GM23338 (cell line): ENCODE measurements at places on chromosomes 16 and 17.

- no peak for DNase-seq
- H3K27me3 ChIP-seq, result no peaks in the 10 kb centered on the region
- peaks cover 41% of the 10 kb centered on the region for H3K36me3 ChIP-seq
These were observed 1.5 kb downstream of the RSKR start for GRCh38 chr17:28612531-28612930.

DNA sequence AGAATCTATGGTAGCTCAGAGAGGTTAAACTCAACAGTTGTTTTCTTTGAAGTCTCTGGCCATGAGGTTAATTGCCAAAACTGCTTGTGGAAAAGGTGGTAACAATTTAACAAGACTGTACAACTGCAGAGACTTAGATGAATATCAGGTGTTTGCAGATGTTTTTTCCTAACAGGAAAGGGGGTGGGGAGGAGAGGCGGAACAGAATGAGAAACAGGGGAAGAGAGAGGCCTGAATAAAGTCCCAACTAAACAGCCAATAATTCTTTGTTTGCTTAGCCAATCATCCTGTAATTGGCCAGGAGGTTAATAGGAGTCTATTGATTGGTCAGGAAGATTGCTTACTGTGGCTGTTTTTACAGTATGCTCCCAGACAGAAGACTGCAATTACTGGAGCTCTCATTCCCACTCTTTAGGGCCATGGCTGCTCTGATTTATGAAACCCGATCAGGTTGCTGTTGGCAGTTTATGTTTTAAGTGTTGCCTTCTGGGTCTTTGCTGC is 249.7 kb upstream of the TBX2 start:
- DNase-seq, result no peak
- no peaks in the 10 kb centered on the region for H3K27me3 ChIP-seq
- H3K4me1 ChIP-seq, result 0 out of 2 replicates have a peak, but pooled peaks cover 8% of the 10 kb centered on the region

DNA sequence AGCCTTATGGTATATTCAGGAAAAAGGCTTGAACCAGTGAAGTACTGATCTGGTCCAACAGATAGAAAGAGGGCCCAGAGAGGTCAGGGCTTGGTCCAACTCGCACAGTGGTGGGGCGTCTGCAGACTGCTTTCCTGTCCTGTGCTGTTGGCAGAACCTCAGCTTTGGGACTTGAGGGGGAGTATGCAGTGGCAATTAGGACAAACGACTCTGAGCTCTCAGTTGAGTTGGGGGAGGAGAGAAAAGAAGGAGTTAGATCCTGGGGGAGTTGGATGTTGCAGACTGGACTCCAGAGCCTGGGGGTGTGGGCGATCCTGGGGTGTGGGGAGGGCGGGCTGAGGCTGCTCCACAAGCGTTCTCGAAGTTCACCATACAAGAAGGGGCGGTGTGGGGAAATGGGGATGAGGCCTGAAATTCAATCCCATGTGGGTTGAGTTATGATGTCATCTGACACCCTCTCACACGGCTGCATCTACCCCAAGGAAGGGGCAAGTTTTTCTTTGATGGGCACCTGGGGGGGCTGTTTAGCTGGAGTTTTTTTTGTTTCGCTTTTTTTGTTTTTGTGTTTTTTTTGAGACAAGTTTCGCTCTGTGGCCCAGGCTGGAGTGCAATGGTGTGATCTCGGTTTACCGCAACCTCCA is 14.6 kb downstream of the GRB7 start:
- H3K36me3 ChIP-seq, result no peaks in the 10 kb centered on the region
- no peak overlapping the region for H3K4me3 ChIP-seq
- peaks cover 18% of the 10 kb centered on the region for H3K27me3 ChIP-seq
- peak; percentile 42 for DNase-seq

DNA sequence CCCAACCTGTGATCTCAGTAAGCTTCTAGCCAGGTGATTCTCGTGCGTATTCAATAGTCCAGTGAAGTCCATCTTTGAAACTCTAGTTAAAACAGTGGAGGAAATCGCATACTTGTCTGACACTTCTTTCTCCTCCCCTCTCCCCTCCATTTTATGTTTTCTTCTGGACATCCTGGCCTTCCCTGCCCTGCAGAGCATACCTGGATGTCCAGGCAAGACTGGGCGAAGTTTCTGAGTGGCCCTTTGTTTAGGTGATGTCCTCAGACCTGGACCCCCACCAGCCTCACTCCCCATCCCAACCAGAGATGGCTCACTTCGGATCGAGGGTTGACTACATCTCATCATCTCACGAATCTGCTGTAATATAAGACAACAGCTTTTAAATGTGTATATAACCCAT is 65.7 kb downstream of the CCDC182 start:
- H3K27me3 ChIP-seq, result no peaks in the 10 kb centered on the region
- no peak for DNase-seq
- H3K27ac ChIP-seq, result no peak overlapping the region

- H3K27me3 ChIP-seq, result no peaks in the 10 kb centered on the region
- DNase-seq, result no peak
- H3K4me3 ChIP-seq, result no peak overlapping the region
- H3K27ac ChIP-seq, result no peak overlapping the region
- no peaks in the 10 kb centered on the region for H3K36me3 ChIP-seq
These were observed 3.9 kb upstream of the KCNJ16 start for GRCh38 chr17:70071127-70071526.

GRCh38 chr17:80795754-80796153 is 195.9 kb upstream of the CHMP6 start:
- no peak for DNase-seq
- H3K36me3 ChIP-seq, result no peaks in the 10 kb centered on the region; the same call in 1 of the 2 replicates
- H3K4me3 ChIP-seq, result no peak overlapping the region
- no peaks in the 10 kb centered on the region for H3K27me3 ChIP-seq
- no peak overlapping the region for H3K27ac ChIP-seq

DNA sequence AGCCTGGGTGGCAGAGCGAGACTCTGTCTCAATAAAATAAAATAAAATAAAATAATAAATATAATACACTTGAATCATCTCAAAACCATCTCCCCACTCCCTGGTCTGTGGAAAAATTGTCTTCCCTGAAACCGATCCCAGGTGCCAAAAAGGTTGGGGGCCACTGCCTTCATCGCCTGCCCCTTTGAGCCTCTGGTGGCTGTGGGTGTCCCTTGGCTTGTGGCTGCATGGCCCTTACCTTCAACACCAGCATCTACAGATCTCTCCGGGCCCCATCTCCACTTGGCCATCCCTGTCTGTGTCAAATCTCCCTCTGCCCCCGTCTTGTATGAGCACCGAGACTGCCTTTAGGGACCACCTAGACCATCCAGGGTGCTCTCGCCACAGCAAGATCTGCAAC is 177.3 kb downstream of the SEC14L1 start:
- H3K27me3 ChIP-seq, result no peaks in the 10 kb centered on the region
- no peak for DNase-seq
- H3K4me3 ChIP-seq, result no peak overlapping the region
- no peak overlapping the region for H3K27ac ChIP-seq
- no peaks in the 10 kb centered on the region for H3K36me3 ChIP-seq
- H3K4me1 ChIP-seq, result peaks cover 9% of the 10 kb centered on the region

GRCh38 chr16:46972429-46973206 is 856 bp downstream of the DNAJA2 start:
- H3K4me1 ChIP-seq, result peaks cover 19% of the 10 kb centered on the region; the same call in 1 of the 2 replicates
- H3K4me3 ChIP-seq, result peak overlapping the region; percentile 64
- peak overlapping the region; percentile 92 for H3K27ac ChIP-seq
- peak; percentile 70 for DNase-seq
- H3K27me3 ChIP-seq, result no peaks in the 10 kb centered on the region

DNA sequence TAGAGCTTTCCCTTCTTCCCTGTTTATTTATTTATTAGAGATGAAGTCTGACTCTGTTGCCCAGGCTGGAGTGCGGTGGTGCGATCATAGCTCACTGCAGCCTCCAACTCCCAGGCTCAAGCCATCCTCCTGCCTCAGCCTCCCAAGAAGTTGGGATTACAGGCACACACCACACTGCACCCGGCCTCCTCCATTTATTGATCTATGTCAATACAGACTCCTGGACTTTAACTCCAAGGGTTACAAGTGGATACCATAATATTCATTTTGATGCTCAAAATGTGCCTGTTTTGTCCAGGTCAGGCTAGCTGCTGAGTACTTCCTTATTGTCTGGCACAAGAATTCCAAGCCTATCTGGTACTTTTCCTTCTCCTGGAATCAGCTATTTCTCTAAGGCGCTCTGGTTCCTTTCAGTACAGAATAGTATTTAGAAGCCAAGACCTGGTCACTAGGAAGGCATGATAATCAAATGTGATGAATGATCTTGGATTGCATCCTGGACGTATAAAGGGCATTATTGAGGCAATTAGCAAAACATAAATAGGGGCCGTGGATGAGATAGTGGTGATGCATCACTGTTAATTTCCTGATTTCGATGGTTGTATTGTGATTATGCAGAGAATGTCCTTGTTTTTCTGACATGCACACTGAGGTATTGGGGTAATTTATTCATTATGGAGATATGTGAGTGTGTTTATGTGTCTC is 21.7 kb downstream of the IL4R start:
- H3K4me3 ChIP-seq, result no peak overlapping the region
- no peak overlapping the region for H3K27ac ChIP-seq
- no peaks in the 10 kb centered on the region for H3K27me3 ChIP-seq
- no peak for DNase-seq
- peaks cover 6% of the 10 kb centered on the region for H3K4me1 ChIP-seq
- H3K36me3 ChIP-seq, result no peaks in the 10 kb centered on the region

DNA sequence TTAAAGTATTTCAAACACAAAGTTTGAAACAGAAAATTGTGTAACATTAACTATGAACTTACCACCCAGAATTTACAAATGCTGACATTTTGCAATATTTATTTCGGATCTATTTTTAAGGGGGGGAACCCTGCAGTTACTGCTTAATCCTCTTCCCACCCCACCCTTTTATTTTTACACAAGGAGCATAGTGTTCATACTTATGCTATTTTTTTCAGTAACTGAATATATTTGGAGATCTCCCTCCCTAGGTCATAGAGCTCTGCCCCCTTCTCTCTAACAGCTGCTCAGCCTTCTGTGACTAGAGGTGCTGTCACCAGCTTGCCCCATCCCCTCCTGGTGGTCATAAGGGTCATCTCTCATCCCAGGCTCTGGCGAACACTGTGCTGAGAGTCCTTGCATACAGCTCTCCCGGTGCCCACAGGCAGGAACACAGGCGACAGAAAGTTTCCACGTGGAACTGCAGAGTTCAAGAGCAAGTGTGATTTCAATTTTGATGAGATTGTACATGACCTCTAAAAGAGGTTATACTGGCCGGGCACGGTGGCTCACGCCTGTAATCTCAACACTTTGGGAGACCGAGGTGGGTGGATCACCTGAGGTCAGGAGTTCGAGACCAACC is 44.2 kb downstream of the SNX20 start:
- no peak overlapping the region for H3K27ac ChIP-seq
- no peaks in the 10 kb centered on the region for H3K27me3 ChIP-seq
- H3K36me3 ChIP-seq, result no peaks in the 10 kb centered on the region
- no peak overlapping the region for H3K4me3 ChIP-seq

GRCh38 chr17:66989579-66989978 is 25.1 kb downstream of the CACNG4 start:
- no peaks in the 10 kb centered on the region for H3K27me3 ChIP-seq
- H3K4me1 ChIP-seq, result no peaks in the 10 kb centered on the region
- no peak overlapping the region for H3K4me3 ChIP-seq
- no peaks in the 10 kb centered on the region for H3K36me3 ChIP-seq

DNA sequence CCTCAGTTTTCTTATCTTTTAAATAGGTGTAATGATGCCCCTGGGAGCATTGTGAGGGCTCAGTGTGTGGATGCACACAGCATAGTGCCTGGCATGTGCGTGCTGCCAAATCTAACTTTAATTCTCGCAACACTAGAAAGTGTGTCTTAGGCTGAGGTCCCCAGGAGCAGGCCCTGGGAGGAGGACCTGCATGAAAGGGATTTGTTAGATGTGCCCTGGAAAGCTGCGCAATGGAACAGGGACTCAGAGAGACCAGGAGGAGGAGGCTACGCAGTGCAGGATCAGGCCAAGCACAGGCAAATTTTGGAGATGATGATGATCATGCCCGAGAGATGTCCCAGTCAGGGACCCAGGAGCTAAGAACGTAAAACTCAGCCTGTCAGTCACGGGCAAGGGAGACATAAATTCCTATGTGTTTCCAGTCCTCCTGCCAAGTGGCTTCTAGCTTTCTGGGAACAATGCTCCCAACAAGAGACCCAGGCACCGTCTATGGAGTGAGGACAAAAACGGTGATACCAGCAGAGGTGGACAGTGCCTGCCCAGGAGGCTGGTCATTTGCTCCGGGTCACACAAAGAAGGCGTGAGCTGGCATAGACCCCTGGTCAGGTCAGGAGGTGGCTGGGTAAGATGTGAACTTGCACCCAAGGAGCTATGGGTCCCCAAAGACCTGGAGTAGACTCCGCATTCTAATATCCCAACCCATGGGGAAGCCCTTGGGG is 352.2 kb upstream of the TNRC6C start:
- H3K27ac ChIP-seq, result no peak overlapping the region
- H3K4me3 ChIP-seq, result no peak overlapping the region
- DNase-seq, result no peak
- H3K4me1 ChIP-seq, result no peaks in the 10 kb centered on the region

GRCh38 chr17:17693253-17694168 is 12.3 kb downstream of the RAI1 start:
- peaks cover 81% of the 10 kb centered on the region for H3K27me3 ChIP-seq

DNA sequence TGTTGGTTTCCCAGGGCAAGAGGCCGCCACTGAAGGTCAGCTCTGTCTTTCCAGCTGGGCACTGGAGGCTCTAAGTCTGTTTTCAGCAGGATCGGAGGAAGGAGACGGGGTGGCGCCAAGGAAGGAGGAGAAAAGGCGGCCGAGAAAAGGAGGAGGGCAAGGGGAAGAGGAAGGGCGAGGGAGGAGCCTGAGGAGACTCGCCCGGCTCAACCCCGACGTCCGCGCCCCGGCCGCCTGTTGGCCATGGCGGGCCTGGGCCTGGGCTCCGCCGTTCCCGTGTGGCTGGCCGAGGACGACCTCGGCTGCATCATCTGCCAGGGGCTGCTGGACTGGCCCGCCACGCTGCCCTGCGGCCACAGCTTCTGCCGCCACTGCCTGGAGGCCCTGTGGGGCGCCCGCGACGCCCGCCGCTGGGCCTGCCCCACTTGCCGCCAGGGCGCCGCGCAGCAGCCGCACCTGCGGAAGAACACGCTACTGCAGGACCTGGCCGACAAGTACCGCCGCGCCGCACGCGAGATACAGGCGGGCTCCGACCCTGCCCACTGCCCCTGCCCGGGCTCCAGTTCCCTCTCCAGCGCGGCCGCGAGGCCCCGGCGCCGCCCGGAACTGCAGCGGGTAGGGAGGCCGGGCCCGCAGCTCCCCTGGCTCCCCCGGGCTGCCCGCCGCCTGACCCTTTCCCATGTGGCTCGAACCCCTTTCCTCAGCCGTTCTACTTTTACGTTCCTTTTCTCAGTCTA is at the start of gene RNF135:
Gene RNF135 (plus strand): TSS at position 209 of the 737 bp plus-strand sequence. CDS start 35 bp downstream, at position 244.
- 0 out of 2 replicates have a peak, but pooled peaks cover 4% of the 10 kb centered on the region for H3K36me3 ChIP-seq
- H3K27ac ChIP-seq, result peak within 1 kb of the TSS; percentile 84
- H3K4me3 ChIP-seq, result peak within 1 kb of the TSS; percentile 60
- H3K27me3 ChIP-seq, result no peaks in the 10 kb centered on the region

GRCh38 chr17:74128456-74129211 is 74.8 kb upstream of the RPL38 start:
- no peak overlapping the region for H3K4me3 ChIP-seq
- H3K4me1 ChIP-seq, result peaks cover 8% of the 10 kb centered on the region; the same call in 1 of the 2 replicates
- H3K27me3 ChIP-seq, result no peaks in the 10 kb centered on the region
- no peak overlapping the region for H3K27ac ChIP-seq
- DNase-seq, result no peak
- no peaks in the 10 kb centered on the region for H3K36me3 ChIP-seq
